ENCODE measurements at places on chromosomes 11 and 22. TPM values are rescaled to one million over a fixed set of nuclear protein-coding genes. Genes with fewer than 3 reads are reported as not detected.

GRCh38 chr11:24760681-24761080 is 263.8 kb downstream of the LUZP2 start:
- no peak overlapping the region for H3K4me3 ChIP-seq
- no peak overlapping the region for H3K27ac ChIP-seq
- H3K27me3 ChIP-seq, result no peaks in the 10 kb centered on the region
- peaks cover 4% of the 10 kb centered on the region for H3K4me1 ChIP-seq
- no peaks in the 10 kb centered on the region for H3K36me3 ChIP-seq

GRCh38 chr11:79363256-79363655 is 77.6 kb downstream of the TENM4 start:
- no peaks in the 10 kb centered on the region for H3K36me3 ChIP-seq
- DNase-seq, result no peak
- H3K27me3 ChIP-seq, result peaks cover 36% of the 10 kb centered on the region

GRCh38 chr11:102716527-102716926 is 8.2 kb downstream of the MMP8 start:
- DNase-seq, result no peak
- H3K4me3 ChIP-seq, result no peak overlapping the region
- H3K27me3 ChIP-seq, result no peaks in the 10 kb centered on the region
- H3K27ac ChIP-seq, result no peak overlapping the region

GRCh38 chr22:31019191-31019930 is 50.3 kb downstream of the TUG1 start:
- H3K36me3 ChIP-seq, result no peaks in the 10 kb centered on the region
- no peak for DNase-seq
- peaks cover 20% of the 10 kb centered on the region for H3K27me3 ChIP-seq
- no peaks in the 10 kb centered on the region for H3K4me1 ChIP-seq
- H3K4me3 ChIP-seq, result no peak overlapping the region
- H3K27ac ChIP-seq, result no peak overlapping the region

The GVQW3 gene
- total RNA-seq, result 12.5 TPM

DNA sequence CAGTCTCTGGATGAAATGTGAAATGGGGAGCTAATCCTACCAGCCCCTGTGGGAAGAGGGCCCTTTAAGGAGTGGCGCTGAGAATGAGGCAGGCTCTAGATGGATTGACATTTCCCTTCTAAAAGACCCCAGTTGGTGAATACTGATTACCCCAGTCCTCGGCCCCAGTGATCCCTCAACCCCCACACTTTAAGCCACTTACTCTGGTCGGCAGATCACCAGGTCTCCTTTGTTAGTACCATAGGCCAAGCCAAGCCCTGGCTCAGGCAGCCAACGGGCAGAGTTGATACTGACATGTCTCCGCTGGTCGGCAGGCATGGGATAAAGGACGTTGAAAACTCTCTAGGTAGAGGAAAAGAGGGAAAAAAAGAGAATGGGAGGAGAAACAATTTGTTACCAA is 26.1 kb upstream of the CHRM4 start:
- 0 out of 2 replicates have a peak, but pooled peaks cover 7% of the 10 kb centered on the region for H3K36me3 ChIP-seq
- DNase-seq, result no peak
- no peak overlapping the region for H3K4me3 ChIP-seq
- no peaks in the 10 kb centered on the region for H3K27me3 ChIP-seq
- no peak overlapping the region for H3K27ac ChIP-seq

The VPREB3 gene
- total RNA-seq, result 0.90 TPM

DNA sequence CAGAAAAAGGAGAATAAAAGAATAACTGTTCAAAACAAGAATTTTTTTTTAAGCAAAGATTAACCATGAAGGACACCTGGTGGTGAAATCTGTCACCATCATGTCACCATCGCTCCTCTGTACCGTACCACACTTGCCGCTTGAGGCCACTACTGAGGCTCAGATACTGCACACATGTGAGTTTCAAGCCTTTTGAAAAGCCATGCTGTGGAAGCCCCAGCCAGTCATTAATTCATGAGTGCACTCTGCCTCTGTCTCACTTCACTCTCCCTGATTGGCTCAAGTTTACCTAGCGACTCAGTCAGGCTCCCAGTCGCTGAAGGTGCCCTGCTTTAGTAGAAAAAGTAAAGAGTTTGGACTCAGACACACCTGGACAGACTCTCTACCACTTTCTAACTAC is 6.6 kb upstream of the MS4A12 start:
- H3K4me3 ChIP-seq, result no peak overlapping the region
- no peaks in the 10 kb centered on the region for H3K4me1 ChIP-seq
- no peaks in the 10 kb centered on the region for H3K36me3 ChIP-seq
- no peak overlapping the region for H3K27ac ChIP-seq

The ADAMTS15 gene
- total RNA-seq, result 2.2 TPM

Data from PC-9 (cell line).